ENCODE measurements at places on chromosomes 2 and 18.
A peak's percentile ranks its signal among the peaks of the same experiment; 100 is the strongest.

GRCh38 chr18:22628795-22629510 lies 211.2 kb upstream of the CTAGE1 start:
- no peaks in the 10 kb centered on the region for H3K27me3 ChIP-seq
- H3K4me1 ChIP-seq = no peaks in the 10 kb centered on the region
- H3K36me3 ChIP-seq = no peaks in the 10 kb centered on the region
- no peak overlapping the region for H3K4me3 ChIP-seq

- H3K4me1 ChIP-seq = no peaks in the 10 kb centered on the region
- no peak for DNase-seq
- H3K27me3 ChIP-seq = no peaks in the 10 kb centered on the region
- no peaks in the 10 kb centered on the region for H3K36me3 ChIP-seq
Observed at GRCh38 chr2:132538331-132538855, 121.8 kb downstream of the GPR39 start.

DNA sequence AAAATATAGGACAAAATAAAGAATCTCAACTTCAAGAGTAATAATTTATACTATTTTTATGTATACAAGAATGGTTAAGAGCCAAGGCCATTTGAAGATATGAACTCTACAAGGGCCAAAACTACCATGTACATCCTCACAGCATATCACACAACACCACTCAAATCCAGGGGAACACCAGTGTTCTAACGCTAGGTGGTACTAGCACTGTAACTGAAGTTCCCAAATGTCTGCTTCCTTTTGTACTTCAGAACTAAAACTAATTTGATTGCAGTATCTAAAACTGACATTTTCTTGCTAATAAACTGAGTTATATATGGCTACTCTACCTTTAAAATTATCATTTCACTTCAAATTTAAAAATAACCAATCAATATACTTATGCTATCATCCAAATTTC lies 47.0 kb downstream of the REV1 start:
- peaks cover 12% of the 10 kb centered on the region for H3K36me3 ChIP-seq
- H3K27me3 ChIP-seq = no peaks in the 10 kb centered on the region
- no peak overlapping the region for H3K27ac ChIP-seq
- H3K4me3 ChIP-seq = no peak overlapping the region
- H3K4me1 ChIP-seq = no peaks in the 10 kb centered on the region

GRCh38 chr18:63882333-63883141 lies 5.0 kb upstream of the SERPINB2 start:
- no peak for DNase-seq
- no peaks in the 10 kb centered on the region for H3K27me3 ChIP-seq
- no peak overlapping the region for H3K27ac ChIP-seq
- H3K36me3 ChIP-seq = no peaks in the 10 kb centered on the region
- no peaks in the 10 kb centered on the region for H3K4me1 ChIP-seq

DNA sequence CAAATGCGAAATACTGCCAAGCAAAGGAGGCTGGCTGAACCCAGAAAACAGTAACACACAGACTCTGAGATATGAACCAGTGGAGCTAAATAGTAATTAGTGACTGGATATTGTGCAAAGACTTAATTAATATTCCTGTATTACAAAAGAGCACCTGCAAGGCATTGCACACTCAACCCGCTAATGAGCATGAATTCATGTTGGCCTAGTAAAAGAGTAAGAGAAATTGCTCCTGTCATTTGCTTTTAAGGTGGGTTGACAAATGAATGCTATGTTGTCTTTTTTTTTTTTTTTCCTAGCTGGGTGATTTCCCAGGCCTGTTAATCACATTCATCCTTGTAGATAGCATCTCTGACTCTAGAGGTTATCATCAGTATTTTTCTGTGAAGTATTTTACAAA lies 87.0 kb upstream of the CERS6 start:
- H3K4me3 ChIP-seq = no peak overlapping the region
- no peak overlapping the region for H3K27ac ChIP-seq
- no peaks in the 10 kb centered on the region for H3K36me3 ChIP-seq
- peaks cover 12% of the 10 kb centered on the region for H3K4me1 ChIP-seq
- DNase-seq = no peak

GRCh38 chr2:28979576-28980366 lies 1.3 kb upstream of the TOGARAM2 start:
- DNase-seq = no peak
- no peaks in the 10 kb centered on the region for H3K4me1 ChIP-seq
- no peaks in the 10 kb centered on the region for H3K36me3 ChIP-seq
- H3K4me3 ChIP-seq = no peak overlapping the region
- H3K27me3 ChIP-seq = no peaks in the 10 kb centered on the region

- no peaks in the 10 kb centered on the region for H3K36me3 ChIP-seq
- peaks cover 90% of the 10 kb centered on the region for H3K4me1 ChIP-seq
- DNase-seq = peak; percentile 84
Observed at GRCh38 chr2:232315049-232315922, 63.3 kb upstream of the ALPP start.

- no peaks in the 10 kb centered on the region for H3K36me3 ChIP-seq
- H3K27me3 ChIP-seq = peaks cover 62% of the 10 kb centered on the region
- peaks cover 22% of the 10 kb centered on the region for H3K4me1 ChIP-seq
- no peak overlapping the region for H3K27ac ChIP-seq
- H3K4me3 ChIP-seq = no peak overlapping the region
Observed at GRCh38 chr2:172079838-172080640, 5.3 kb upstream of the DLX1 start.

DNA sequence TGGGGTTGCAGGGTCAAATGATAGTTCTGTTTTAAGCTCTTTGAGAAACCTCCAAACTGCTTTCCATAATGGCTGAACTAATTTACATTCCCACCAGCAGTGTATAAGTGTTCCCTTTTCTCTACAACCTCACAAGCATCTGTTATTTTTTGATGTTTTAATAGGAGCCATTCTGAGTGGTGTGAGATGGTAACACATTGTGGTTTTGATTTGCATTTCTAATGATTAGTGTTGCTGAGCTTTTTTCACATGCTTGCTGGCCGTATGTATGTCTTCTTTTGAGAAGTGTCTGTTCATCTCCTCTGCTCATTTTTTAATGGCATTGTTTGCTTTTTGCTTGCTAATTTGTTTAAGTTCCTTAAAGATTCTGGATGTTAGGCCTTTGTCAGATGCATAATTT lies 107.7 kb downstream of the PDE11A start:
- no peak overlapping the region for H3K27ac ChIP-seq
- no peaks in the 10 kb centered on the region for H3K27me3 ChIP-seq
- no peaks in the 10 kb centered on the region for H3K36me3 ChIP-seq
- DNase-seq = no peak
- no peak overlapping the region for H3K4me3 ChIP-seq

- H3K4me1 ChIP-seq = peaks cover 3% of the 10 kb centered on the region
- H3K4me3 ChIP-seq = no peak overlapping the region
- H3K36me3 ChIP-seq = peaks cover 9% of the 10 kb centered on the region
- no peak for DNase-seq
Observed at GRCh38 chr2:10659898-10660568, 29.7 kb downstream of the NOL10 start.

- H3K4me3 ChIP-seq = no peak overlapping the region
- H3K27me3 ChIP-seq = peaks cover 6% of the 10 kb centered on the region
- no peaks in the 10 kb centered on the region for H3K4me1 ChIP-seq
- no peak for DNase-seq
- no peaks in the 10 kb centered on the region for H3K36me3 ChIP-seq
Observed at GRCh38 chr2:170836027-170836426, 19.3 kb downstream of the GAD1 start.

DNA sequence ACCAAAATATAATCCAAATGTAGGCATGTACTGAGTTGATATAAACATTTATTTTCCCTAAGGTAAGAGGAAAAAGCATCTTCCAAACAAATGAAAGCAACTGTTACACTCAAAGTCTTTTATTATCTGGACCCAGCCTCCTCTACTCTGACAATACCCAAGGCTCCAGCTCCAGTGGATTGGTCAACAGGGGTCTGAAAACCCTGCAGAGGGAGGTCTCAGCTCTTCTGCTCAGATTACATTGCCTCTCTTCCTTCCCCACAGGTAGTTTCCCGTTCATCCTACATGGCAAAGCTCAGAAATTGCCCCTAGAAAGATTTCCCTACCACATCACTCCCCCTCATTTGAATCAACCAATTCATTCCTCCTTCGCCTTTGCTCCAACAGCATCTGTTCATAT lies 457.0 kb downstream of the METTL4 start:
- H3K36me3 ChIP-seq = no peaks in the 10 kb centered on the region
- no peak overlapping the region for H3K27ac ChIP-seq
- no peaks in the 10 kb centered on the region for H3K4me1 ChIP-seq
- no peak for DNase-seq
- H3K27me3 ChIP-seq = no peaks in the 10 kb centered on the region

GRCh38 chr2:61722800-61723199 lies 131.1 kb downstream of the FAM161A start:
- H3K27me3 ChIP-seq = no peaks in the 10 kb centered on the region
- H3K27ac ChIP-seq = no peak overlapping the region
- H3K36me3 ChIP-seq = no peaks in the 10 kb centered on the region
- H3K4me3 ChIP-seq = no peak overlapping the region

- no peak for DNase-seq
- no peak overlapping the region for H3K4me3 ChIP-seq
- H3K27ac ChIP-seq = no peak overlapping the region
- H3K36me3 ChIP-seq = no peaks in the 10 kb centered on the region
- H3K27me3 ChIP-seq = no peaks in the 10 kb centered on the region
- no peaks in the 10 kb centered on the region for H3K4me1 ChIP-seq
Observed at GRCh38 chr2:118992740-118993391, 50.9 kb downstream of the MARCO start.

GRCh38 chr2:239349453-239350135 lies 51.2 kb downstream of the HDAC4 start:
- peaks cover 5% of the 10 kb centered on the region for H3K36me3 ChIP-seq
- H3K4me3 ChIP-seq = no peak overlapping the region
- H3K27ac ChIP-seq = no peak overlapping the region
- no peaks in the 10 kb centered on the region for H3K27me3 ChIP-seq

DNA sequence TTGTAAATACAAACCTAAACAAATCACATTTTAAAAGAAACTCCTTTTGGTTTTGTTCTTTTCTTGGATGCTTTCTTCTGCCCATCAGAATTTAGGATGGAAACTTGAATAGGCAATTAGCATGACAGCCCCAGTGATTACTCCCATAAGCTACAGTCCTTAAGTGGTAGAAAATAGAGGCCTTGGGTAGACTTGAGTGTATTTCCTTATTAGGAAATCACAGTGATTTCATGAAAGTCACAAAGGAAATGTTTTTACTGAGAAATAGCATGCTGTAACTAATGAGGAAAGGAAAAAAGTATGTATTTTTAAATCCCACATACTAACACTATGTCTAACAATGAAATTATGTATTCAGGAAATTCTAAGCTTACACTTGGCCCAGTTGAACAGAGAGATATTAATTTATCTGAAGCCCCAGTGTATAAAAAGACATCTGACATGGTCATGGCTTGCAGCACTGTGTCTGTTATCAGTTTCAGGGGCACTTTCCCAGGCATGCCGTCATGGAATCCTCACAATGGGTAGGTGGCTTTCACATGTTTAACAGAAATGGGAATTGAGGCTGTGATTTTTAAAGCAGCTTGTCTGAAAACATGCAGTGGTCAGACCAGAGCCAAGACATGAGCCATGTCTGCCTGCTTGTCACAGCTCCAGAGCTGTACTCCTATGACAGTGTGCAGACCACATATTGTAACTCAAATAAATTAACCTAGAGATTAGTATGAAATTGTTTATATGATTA lies 79.7 kb upstream of the TRIB2 start:
- H3K4me1 ChIP-seq = peaks cover 22% of the 10 kb centered on the region
- no peaks in the 10 kb centered on the region for H3K27me3 ChIP-seq
- no peak overlapping the region for H3K27ac ChIP-seq
- H3K36me3 ChIP-seq = no peaks in the 10 kb centered on the region
- no peak for DNase-seq

DNA sequence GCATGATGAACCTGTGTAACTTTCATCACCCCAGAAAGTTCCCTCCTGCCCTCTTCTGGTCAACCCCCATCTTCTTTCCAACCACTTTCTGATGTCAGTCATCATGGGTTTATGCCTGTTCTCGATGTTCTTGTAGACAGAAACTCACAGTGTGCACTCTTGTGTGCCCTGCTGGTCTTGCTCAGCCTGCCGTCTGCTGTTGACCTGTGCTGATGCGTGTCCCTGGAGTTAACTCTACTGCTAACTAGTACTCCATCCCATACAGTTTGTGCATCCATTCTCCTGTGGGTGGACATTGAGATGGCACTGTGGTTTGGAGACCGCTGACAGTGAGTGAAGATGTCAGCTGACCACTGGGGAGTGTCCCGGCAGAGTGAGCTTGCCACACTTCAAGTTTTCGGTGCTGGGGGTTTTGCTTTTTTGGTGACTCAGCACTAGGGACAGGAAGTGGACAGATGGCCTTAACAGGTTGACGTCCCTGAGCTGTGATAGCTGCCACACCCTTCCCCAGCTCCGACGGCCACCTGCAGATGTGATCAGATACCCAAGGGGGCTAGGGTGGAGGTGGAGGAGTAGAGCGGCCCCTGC lies 14.8 kb downstream of the KLHL29 start:
- no peaks in the 10 kb centered on the region for H3K4me1 ChIP-seq
- H3K4me3 ChIP-seq = no peak overlapping the region
- H3K36me3 ChIP-seq = no peaks in the 10 kb centered on the region

GRCh38 chr18:35027206-35027605 lies 14.0 kb upstream of the MAPRE2 start:
- H3K27ac ChIP-seq = no peak overlapping the region
- H3K4me3 ChIP-seq = no peak overlapping the region
- peaks cover 50% of the 10 kb centered on the region for H3K4me1 ChIP-seq
- no peaks in the 10 kb centered on the region for H3K27me3 ChIP-seq
- no peak for DNase-seq
- H3K36me3 ChIP-seq = no peaks in the 10 kb centered on the region

- no peak for DNase-seq
- H3K27me3 ChIP-seq = no peaks in the 10 kb centered on the region
- no peaks in the 10 kb centered on the region for H3K36me3 ChIP-seq
- no peak overlapping the region for H3K27ac ChIP-seq
Observed at GRCh38 chr2:234027641-234028040, 22.9 kb upstream of the SPP2 start.

DNA sequence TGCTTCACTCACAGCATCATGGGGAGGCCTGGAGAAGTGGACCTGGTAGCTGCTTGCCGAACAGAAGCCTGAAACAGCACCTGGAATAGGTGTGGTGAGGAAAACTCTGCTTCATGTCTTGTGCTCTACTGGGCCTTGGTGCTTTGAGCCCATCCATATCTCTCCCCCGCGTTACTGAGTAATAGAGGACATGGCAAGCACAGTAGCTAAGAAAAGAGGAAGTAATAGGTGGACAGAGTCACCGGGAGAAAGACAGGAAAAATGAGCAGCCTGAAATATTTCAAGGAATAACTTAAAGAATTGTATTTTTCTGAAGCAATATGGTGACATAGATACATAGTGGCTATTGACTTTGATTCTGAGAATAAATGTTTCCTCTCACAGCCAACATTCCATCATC lies 14.0 kb upstream of the HNMT start:
- H3K36me3 ChIP-seq = no peaks in the 10 kb centered on the region
- no peaks in the 10 kb centered on the region for H3K27me3 ChIP-seq
- H3K4me1 ChIP-seq = no peaks in the 10 kb centered on the region
- no peak overlapping the region for H3K4me3 ChIP-seq
- no peak overlapping the region for H3K27ac ChIP-seq

DNA sequence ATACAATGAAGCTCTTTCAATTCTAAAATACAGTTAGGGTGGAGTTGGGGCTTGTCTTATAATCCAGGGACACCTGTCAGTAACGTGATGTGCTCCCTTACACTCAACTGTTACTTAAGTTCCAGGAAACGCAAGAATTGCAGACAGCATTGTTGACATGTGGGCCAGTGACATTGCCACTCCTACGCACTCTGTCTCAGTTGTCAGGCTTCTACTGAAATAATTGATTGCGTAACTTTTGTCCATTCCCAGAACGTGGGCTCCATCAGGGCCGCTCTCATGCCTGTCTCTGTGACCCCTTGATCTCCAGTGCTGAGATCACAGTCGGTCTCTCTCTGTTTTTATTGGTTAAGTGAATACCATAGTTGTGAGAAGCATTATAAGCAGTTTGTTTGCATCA lies 487.8 kb downstream of the GALR1 start:
- no peaks in the 10 kb centered on the region for H3K27me3 ChIP-seq
- no peak overlapping the region for H3K27ac ChIP-seq
- no peaks in the 10 kb centered on the region for H3K4me1 ChIP-seq
- H3K4me3 ChIP-seq = no peak overlapping the region
